ENCODE measurements at places on chromosomes 5 and 9. TPM values are rescaled to one million over a fixed set of nuclear protein-coding genes. Genes with fewer than 3 reads are reported as not detected.

Gene MLANA
- not detected for total RNA-seq

Gene TXNDC8
- not detected for total RNA-seq

Gene OSMR
- 33.1 TPM for total RNA-seq

Gene TRAPPC13
- 20.2 TPM for total RNA-seq

Gene MOB3B
- 1.1 TPM for total RNA-seq

Gene PCDHA1
- not detected for total RNA-seq

Gene IFNB1
- not detected for total RNA-seq

Gene EQTN
- total RNA-seq: not detected

Gene LCN15
- total RNA-seq: not detected

Gene PCDHAC1
- not detected for total RNA-seq

Gene LRRC14B
- total RNA-seq: not detected

Gene VLDLR
- 4.6 TPM for total RNA-seq

Gene CD74
- 10.7 TPM for total RNA-seq

Gene PCSK1
- total RNA-seq: 0.58 TPM

Gene PRR7
- total RNA-seq: 30.3 TPM

Gene FOXD4L5
- total RNA-seq: not detected

Gene ORM2
- not detected for total RNA-seq

Gene KIF4B
- under 0.01 TPM for total RNA-seq

Gene ANKRD20A1
- total RNA-seq: not detected

Gene CATSPER3
- under 0.01 TPM for total RNA-seq

Gene IL3
- not detected for total RNA-seq
